Naive thymus-derived CD4-positive, alpha-beta T cell (primary cell): ENCODE measurements at places on chromosomes 6 and 20.

- no peak for DNase-seq
Measured at GRCh38 chr6:44674226-44675155, 287.0 kb downstream of the CDC5L start.

GRCh38 chr6:147395158-147395557 lies 113.3 kb upstream of the SAMD5 start:
- no peak for DNase-seq

DNA sequence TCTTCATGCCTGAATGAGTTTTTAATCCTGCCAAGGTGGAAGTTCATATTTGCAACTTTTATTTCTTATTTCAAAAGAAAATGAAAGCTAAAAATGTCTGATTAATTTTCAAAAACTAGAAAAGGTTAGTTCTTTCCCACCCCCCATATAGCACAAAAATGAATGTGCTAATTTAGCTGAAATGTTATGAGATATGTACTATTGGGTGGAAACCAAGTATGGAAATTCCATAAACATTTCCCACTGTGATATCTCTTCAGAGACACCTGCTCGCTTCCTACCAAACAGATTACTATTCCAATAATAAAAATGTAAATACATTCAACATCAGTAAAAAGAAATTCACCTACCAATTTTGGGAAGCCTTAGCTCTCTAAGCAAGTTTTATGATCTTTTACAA lies 678.6 kb upstream of the ID4 start:
- no peak for DNase-seq

GRCh38 chr20:1298888-1299511 lies 29.9 kb downstream of the SDCBP2 start:
- DNase-seq, result no peak

- DNase-seq, result no peak
Measured at GRCh38 chr6:135322427-135323201, 141.5 kb downstream of the MYB start.

GRCh38 chr6:79047072-79047471 lies 31.0 kb downstream of the PHIP start:
- no peak for DNase-seq

DNA sequence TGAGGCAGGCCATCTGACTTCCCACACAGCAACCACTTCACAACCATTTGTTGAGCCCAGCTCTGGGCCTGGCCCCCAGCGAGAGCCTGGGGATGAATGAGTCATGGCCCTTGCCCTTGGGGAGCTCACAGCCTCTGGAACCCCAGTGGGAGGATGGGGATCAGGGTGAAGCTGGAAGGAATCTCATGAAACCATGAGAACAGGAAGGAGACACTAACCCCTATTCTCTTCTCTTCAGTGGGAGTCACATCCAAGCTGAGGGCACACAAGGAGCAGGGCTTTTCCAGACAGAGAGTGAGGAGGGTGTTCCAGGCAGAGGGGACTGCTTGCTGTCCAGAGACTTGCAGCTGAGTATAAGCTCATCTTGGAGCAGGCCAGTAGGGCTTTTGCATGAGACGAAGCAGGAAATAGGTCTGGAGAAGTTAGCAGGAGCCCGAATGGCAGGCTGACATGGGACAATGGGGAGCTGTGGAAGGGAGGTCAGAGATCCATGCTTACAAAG lies 7.5 kb downstream of the FOXS1 start:
- no peak for DNase-seq

DNA sequence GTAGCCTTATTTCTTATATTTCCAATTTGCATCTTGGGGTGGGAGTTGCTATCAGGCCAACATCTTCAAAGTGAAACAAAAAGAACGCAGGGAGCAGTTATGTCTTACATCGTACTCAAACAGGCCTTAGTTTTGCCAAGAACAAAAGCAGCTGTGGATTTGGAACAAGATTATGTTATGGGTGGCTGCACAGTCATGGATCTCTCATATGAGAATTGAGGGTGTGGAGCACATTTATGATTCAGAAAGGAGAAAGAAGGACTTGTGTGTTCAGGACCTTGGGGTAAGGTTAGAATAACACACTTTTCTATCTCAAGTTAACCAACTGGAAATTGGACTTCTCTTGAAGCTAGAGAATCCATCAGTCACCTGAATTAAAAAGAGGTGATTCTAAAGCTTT lies 259.9 kb downstream of the FOXA2 start:
- no peak for DNase-seq

DNA sequence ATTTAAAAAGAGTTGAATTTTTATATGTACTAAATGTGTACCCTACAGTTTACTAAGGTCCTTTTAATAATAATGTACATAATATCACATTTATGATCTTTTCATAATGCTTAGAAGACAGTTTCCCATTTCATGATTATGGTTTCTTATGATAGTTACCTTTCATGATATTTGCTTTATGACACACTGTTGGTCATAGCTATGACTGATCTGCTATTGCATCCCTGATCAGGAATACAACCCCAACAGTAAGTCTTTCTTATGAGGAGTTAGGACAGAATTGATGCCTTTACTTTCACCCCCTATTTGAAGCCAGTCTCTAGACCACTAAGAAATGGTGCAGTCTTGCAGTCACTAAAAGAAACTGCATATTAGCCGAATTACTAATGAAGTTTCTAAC lies 31.0 kb downstream of the LCA5 start:
- no peak for DNase-seq

DNA sequence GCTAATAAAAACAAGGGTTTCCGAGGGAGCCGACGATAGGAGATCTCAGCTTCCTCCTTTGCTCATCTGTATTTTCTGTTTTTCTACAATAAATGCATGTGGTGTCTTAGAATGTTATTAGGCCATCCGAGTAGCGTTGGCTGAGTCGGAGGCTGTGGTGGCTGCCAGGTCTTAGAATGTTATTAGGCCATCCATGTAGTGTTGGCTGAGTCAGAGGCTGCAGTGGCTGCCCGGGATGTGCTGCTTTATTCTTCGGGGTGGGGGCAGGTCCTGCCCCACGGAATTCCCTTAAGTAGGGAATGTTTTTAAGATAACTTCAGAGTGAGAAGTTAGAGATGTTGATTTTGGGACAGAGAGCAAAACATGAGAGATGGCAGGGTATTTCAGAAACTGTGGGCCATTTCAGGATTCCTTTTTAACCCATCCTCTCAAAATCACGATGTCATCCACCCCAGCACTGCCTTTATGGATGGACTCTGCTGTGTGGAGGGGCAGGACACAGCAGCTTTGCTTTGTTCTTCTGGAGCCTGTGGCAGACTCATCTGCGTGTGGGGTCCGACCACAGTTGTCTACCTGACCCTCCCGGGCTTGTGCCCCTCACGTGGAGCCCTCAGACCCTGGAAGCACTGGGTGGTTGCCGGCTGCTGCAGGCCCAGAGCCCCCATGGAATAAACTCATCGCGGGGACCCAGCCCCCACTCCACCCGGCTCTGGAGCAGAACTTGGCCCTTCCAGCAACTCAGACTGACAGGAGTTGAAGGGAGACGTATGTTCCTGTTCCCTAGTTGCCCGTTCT lies 20.4 kb downstream of the OSBPL2 start:
- DNase-seq, result no peak

- DNase-seq, result no peak
Measured at GRCh38 chr6:167452338-167453081, 127.6 kb downstream of the TTLL2 start.

- DNase-seq, result peak; percentile 21
Measured at GRCh38 chr6:70668499-70668812, 773 bp downstream of the SMAP1 start.

DNA sequence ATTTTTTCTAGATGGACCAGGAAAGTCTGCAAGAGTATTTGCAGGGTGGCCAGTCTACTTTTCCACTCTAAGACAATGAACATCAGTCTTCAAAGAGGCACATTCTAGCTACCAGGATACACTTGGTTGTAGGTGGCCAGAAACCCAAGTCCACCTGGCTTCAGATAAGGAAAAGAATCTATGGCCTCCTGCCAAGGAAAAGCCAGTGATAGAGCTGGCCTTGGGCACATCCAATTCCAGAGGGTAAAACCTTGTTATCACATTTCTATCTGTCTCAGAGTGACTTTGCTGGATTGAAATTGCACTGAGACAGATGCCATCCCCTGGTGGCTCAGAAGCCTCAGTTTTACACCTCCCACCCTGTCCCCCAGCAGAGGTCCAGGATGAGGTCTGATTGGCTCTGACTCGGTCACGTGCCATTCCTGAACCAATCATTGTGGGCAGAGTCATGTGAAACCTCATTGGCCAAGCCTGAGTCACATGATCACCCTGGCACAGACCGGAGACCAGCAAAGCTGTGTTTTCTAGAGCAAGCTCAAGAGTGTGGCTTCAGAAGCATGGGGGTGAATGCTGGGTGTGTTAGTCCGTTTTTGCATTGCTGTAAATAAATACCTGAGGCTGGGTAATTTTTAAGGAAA lies 497.4 kb upstream of the SULF2 start:
- DNase-seq, result no peak

DNA sequence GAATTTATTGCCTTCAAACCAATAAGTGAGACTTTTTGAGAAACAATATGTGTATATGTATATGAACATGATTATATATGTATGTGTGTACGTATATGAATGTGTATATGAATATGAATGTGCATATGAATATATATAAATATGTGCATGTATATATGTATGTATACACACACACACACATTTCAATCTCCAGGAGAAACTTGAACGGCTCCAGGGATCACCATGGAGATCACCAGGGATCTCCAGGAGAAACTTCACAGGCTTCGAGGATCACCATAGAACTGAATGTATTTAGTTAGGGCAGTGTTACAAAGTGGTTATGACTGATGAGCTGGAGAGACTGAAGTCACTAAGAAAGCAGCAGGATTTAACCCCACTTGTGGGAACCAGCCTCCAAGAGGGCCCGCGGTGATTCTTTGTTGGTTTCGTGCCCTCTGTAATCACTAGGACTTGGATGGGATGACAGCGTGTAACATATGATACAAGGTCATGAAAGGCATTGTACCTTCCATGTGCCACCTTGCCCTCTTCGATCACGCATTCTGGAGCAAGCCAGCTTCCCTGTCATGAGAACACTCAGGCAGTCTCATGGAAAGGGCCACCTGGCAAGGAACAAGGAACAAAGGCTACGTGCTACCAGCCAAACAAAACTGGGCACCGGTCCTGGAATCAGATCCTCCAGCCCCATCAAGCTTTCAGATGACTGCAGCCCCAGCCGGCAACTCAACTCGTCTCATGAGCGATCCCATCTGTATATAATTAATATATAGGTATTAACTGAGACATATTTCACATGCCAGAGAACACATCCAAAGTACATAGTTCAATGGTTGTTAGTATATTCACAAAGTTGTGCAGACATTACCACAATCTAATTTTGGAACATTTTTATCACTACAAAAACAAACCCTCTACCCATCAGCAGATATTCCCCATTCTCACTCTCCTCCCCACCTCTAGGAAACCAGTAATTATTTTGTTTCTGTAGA lies 8.6 kb downstream of the FAM50B start:
- no peak for DNase-seq

GRCh38 chr6:96611342-96611991 lies 48.5 kb downstream of the FHL5 start:
- DNase-seq, result no peak

DNA sequence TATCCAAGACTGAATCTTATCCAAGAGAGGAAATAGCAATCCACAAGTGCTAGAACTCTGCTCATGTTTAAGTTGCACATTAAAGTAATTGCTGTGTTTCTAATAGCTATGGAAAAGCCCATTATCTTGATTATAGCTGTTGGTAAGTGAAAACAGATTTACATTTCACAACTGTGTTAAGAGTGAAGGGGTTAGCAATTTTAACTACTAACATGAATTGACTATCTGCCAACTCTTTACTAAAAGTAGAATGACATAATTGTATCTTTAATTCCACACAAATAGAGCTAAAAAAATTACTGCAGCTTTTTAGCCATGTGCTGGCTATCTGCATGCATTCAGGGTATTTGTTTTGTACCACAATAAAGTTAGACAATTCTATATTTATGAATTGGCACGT lies 277.9 kb upstream of the IRAK1BP1 start:
- DNase-seq, result no peak

DNA sequence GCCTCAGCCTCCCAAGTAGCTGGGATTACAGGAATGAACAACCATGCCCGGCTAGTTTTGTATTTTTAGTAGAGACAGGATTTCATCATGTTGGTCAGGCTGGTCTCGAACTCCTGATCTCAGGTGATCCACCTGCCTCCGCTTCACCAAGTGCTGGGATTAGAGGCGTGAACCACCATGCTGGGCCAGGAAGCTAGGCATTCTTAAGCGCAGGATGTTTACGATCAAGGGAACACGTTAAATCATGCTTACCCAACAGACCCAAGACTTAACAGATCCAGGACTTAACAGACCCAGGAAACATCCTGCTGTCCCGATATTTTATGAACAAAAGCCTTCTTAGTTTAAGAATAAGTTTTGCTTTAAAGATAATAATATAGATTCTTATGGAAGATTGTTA lies 9.1 kb downstream of the PTGIS start:
- DNase-seq, result no peak

- DNase-seq, result no peak
Measured at GRCh38 chr6:162262466-162263196, 464.9 kb downstream of the PRKN start.

GRCh38 chr20:2763186-2763585 lies 37.2 kb downstream of the CPXM1 start:
- no peak for DNase-seq

DNA sequence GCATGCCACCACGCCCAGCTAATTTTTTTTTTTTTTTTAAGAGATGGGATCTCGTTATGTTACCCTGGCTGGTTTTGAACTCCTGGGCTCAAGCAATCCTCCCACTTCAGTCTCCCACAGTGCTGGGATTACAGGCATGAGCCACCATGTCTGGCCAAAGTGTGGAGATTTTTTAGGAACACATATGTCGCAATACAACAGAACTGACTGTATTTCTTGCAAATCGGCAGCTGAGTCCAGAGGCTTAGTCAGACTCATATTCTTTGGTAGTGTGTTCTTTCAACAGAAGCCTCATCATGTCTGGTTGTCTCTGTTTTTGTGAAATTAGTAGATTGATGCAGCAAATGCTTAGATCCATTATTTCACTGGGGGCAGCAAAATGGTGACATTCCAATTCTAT lies 23.9 kb upstream of the CD164 start:
- no peak for DNase-seq

DNA sequence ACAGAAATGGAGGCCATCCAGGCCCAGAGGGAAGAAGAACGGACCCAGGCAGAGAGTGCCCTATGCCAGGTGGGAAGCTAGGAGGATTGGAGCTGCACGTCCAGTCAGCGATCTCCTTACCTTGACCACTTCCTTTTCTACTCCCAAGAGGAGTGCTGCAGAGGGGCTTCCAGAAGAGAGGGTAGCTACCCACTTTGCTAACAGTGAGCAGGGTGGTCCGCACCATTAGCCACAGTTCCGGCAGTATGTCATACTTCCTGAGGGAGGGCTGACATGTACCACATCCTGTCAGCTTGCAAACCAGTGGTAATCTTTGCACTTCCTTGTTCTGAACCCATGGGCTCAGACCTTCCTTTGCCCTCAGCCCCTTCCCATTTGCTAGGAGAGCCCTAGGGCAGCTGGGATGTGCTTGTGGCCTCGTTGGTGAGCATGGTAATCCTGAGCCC lies 35.4 kb downstream of the CEP250 start:
- DNase-seq, result peak; percentile 67
